ENCODE measurements at places on chromosomes 13 and 19. TPM values are rescaled to one million over a fixed set of nuclear protein-coding genes. Genes with fewer than 3 reads are reported as not detected.
A peak's percentile ranks its signal among the peaks of the same experiment; 100 is the strongest.

GRCh38 chr19:1450735-1451731, 1.1 kb downstream of the APC2 start:
- peaks cover 92% of the 10 kb centered on the region for H3K27me3 ChIP-seq
- peaks cover 9% of the 10 kb centered on the region for H3K4me1 ChIP-seq
- H3K36me3 ChIP-seq, result no peaks in the 10 kb centered on the region
- H3K4me3 ChIP-seq, result no peak overlapping the region
- DNase-seq, result no peak
- no peak overlapping the region for H3K27ac ChIP-seq

DNA sequence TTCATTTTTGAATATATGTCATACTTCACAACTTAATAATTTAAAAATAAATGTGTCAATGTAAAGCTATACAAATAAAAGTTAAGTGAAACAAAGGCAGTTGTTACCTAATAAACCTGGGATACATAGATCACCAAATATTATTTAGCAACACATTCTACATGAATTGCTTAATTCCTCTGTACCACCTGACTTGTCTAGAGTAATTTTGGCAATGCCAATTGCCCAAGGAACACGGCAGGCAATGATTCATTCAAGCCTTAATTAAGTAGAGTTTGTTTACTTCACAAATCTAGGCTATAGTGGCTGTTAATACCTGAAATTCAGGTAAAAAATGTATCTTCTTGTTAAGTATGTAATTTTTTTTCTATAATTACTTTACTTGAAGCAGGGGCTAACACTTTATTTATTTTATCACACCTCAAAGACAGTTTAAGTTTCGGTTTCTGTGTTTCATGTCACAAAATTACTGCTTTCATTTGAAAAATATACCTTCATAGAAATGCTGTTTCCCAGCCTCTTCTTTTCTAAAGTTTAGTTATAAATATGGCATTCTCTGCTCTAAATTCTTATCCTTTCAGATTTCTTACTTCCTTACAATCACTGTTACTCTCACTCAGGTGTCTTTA, 705.7 kb downstream of the SLITRK5 start:
- no peaks in the 10 kb centered on the region for H3K27me3 ChIP-seq
- no peak overlapping the region for H3K4me3 ChIP-seq
- H3K27ac ChIP-seq, result no peak overlapping the region
- H3K4me1 ChIP-seq, result no peaks in the 10 kb centered on the region
- H3K36me3 ChIP-seq, result no peaks in the 10 kb centered on the region
- DNase-seq, result no peak

DNA sequence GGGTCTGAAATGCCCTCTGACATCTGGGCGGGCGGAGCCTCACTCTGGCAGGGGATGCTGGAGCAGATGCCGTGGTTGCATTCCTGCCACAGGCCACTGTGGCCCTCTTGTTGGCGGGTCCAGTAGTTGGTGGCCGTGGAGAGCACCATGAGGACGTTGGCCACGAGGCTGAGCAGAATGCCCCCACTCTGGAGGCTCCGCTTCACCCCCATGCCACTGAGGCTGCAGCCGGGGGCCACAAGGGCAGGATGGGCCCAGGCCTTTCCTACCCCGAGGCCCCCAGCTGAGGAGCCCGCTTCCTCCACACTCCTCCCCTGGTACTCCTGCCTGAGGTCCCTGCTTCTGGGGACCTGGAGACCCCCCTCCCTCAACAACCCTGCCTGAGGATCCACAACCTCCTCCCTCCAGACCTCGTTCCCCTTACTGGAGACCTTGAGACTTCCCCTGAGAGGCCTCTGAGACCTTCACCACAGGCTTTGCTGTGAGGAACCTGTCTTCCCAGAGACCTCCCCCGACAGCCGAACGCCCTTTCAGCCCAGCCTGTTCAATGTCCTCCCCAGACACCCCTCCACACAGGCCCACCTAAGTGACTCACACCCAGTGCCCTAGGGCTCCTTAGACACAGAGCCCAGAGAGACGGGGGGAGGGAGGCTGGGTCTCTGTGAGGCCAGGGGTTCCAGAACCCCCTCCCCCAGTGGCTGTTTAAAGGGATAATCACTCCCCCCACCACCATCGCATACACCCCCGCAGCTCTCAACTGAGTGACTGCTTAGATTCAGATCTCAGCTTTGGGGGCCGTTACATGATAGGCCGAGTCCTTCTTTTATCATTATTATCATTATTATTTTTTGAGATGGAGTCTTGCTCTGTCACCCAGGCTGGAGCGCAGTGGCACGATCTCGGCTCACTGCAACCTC, at the start of gene CLDND2:
Gene CLDND2, minus strand, starts transcription at position 638 of the 917 bp plus-strand sequence. Its CDS starts 426 bp downstream, at position 212.
- H3K4me3 ChIP-seq, result peak within 1 kb of the TSS; percentile 95
- H3K36me3 ChIP-seq, result no peaks in the 10 kb centered on the region
- DNase-seq, result no peak

DNA sequence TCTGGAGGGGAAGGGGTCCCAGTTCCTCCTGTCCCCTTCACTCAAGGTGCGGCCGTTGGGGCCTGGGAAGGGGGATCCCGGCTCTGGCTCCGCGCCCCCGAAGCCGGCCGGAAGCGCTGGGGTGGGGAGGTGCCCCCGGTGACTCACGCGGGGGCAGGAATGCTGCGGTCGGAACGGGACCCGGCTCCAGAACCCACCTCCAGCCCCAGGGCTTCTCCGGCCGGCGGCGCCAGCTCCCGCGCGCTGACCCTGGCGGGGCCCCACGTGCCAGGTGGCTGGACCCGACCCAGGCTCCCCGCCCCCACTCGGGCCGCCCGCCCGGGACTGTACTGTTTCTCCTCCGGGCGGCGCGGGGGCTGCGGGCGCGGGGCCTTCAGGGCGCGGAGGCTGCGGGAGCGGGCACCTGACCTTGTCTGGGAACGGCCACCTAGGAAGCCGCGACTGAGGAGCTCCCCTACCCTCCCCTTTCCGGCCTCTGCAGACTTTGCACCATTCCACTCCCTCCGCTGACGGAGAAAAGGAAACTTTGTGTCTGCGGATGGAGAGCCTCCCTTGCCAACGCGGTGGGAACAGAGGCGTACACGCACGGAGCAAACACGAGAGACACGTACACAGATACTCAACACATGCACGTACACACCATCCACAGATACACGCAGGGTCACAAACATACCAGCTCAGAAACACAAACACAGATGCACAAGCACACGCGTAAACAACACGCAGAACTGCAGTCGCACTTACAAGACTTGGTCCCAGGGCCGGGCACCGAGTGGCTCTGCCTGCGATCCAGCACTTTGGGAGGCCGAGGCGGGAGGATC, 7.2 kb downstream of the AXL start:
- H3K27me3 ChIP-seq, result no peaks in the 10 kb centered on the region
- H3K27ac ChIP-seq, result peak overlapping the region; percentile 76
- no peaks in the 10 kb centered on the region for H3K36me3 ChIP-seq
- DNase-seq, result no peak
- H3K4me3 ChIP-seq, result peak overlapping the region; percentile 60

GRCh38 chr19:2476451-2477140, 669 bp downstream of the GADD45B start:
- peak overlapping the region; percentile 66 for H3K4me3 ChIP-seq
- no peaks in the 10 kb centered on the region for H3K27me3 ChIP-seq
- peak overlapping the region; percentile 98 for H3K27ac ChIP-seq
- peaks cover 21% of the 10 kb centered on the region for H3K4me1 ChIP-seq

DNA sequence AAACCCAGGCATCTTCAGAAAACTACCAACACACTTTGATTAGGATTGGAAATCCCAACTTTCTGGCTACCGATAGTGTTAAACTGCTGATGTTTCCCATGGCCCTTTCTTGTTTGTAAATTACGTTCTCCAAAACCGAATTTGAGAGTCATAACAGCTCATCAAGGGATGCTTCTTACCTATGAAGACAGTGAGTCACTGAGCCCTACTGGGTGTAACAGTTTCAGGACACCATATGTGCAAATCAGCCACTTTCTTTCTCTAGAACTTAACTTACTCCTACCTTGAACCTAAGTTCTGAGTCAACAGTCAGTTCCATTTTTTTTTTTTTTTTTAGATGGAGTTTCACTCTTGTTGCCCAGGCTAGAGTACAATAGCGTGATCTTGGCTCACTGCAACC, 410.1 kb upstream of the TSHZ3 start:
- H3K4me3 ChIP-seq, result no peak overlapping the region
- H3K36me3 ChIP-seq, result no peaks in the 10 kb centered on the region
- H3K27me3 ChIP-seq, result no peaks in the 10 kb centered on the region
- no peaks in the 10 kb centered on the region for H3K4me1 ChIP-seq
- DNase-seq, result no peak

GRCh38 chr13:110283736-110284517, 23.0 kb downstream of the COL4A1 start:
- DNase-seq, result no peak
- no peak overlapping the region for H3K4me3 ChIP-seq
- no peaks in the 10 kb centered on the region for H3K36me3 ChIP-seq
- H3K27me3 ChIP-seq, result no peaks in the 10 kb centered on the region
- peaks cover 29% of the 10 kb centered on the region for H3K4me1 ChIP-seq

DNA sequence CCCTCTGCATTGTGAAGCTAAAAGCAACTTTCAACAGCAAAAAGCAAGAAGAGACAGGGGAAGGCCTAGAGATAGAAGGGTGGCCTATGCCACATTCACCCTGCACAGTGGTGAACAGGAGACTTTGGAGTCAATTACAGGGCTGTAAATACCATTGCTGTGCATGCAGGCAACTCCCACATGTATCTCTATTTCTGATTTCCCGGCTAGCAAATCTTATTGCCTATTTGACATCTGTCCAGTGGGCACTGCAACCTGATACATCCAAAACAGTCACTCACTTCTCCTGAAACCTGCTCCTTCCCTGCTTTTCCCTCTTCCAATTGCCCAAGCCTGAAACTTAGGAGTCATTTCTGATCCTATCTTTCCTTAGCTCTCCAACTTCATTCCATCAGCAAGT, 13.4 kb downstream of the RUBCNL start:
- H3K4me3 ChIP-seq, result no peak overlapping the region
- no peak for DNase-seq
- H3K27me3 ChIP-seq, result no peaks in the 10 kb centered on the region
- H3K36me3 ChIP-seq, result no peaks in the 10 kb centered on the region
- H3K27ac ChIP-seq, result no peak overlapping the region
- H3K4me1 ChIP-seq, result no peaks in the 10 kb centered on the region

DNA sequence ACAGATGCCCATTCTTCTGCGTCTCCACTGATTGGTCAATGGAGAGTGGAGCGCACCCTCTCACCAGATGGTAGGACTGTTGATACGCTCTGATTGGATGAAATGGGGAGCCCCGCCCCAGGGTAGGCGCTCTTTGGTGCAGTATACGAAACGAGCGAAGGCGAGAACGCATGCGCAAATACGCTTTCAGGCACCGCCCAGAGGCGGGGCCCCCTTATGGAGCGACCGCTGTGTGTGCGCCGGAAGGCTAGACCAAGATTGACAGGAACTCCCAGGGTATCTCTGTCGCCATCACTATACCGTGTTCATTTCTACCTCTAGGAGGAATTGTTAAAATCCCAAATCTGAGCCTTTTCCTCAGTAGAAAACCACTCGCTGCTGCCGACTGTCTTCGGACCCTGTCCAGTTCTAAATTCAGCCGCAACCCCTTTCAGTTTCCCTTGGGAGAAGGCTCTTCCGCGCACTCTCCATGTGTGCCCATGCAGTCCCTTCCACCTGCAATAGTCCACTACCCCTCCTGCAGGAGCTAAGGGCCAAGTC, 720 bp upstream of the HNRNPL start:
- peaks cover 4% of the 10 kb centered on the region for H3K36me3 ChIP-seq
- H3K27ac ChIP-seq, result peak overlapping the region; percentile 98
- H3K27me3 ChIP-seq, result no peaks in the 10 kb centered on the region
- H3K4me3 ChIP-seq, result peak overlapping the region; percentile 95

DNA sequence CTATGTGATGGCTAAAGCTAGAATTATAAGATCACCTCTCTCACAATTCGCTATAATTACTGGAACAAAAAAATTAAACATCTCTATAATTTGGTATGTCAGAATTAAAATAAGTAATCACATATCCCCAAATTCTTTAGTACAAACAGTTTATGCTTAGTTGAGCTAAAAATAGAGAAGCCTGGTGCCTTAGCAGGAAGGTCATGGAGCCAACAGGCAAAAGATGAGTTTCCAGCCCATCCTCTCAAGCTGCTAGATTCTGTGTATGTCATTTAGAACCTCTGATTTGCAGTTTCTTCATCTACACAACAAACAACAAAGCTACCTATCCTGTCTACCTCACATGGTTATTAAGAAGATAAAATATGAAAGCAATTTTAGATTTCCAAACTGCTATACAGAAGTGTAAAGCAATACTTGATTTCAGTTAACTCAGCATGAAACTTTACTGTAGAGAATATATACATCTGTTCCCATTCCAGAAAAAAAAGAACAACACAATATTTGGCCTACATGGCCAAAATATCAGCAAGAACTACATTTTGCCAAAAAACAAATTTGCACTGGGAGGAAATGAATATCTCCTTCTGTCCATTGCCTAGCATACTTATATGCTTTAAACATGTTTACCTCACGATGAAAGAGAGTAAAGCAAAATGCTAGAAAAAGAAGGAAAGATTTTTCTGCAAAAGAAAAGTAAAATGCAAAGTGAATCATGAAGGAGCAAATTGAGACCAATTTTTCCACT, 294.0 kb upstream of the MIR17HG start:
- no peaks in the 10 kb centered on the region for H3K27me3 ChIP-seq
- no peak overlapping the region for H3K27ac ChIP-seq
- H3K4me1 ChIP-seq, result no peaks in the 10 kb centered on the region

GRCh38 chr19:14103310-14103709, 12.8 kb upstream of the SAMD1 start:
- no peaks in the 10 kb centered on the region for H3K36me3 ChIP-seq
- no peak overlapping the region for H3K4me3 ChIP-seq

GRCh38 chr13:40996426-40997092, 22.6 kb downstream of the ELF1 start:
- H3K27me3 ChIP-seq, result no peaks in the 10 kb centered on the region
- DNase-seq, result no peak
- no peaks in the 10 kb centered on the region for H3K36me3 ChIP-seq
- H3K4me1 ChIP-seq, result peaks cover 22% of the 10 kb centered on the region

DNA sequence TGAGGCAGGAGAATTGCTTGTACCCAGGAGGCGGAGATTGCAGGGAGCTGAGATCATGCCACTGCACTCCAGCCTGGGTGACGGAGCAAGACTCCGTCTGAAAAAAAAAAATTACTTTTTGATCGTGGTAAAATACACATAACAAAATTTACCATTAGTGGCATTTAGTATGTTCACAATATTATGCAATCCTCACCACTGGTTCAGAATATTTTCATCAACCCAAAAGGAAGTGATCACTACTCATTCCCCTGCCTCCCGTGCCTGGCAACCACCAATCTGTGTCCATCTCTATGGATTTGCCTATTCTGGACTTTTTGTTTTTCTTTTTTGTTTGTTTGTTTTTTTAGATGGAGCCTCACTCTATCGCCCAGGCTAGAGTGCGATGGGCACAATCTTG, 1.2 kb upstream of the PALM3 start:
- H3K36me3 ChIP-seq, result no peaks in the 10 kb centered on the region
- H3K4me3 ChIP-seq, result no peak overlapping the region
- no peak overlapping the region for H3K27ac ChIP-seq

The PEG3 gene
- 1.3 TPM for total RNA-seq

The ERICH4 gene
- not detected for total RNA-seq

The ANKLE1 gene
- total RNA-seq, result not detected

The ZNF723 gene
- not detected for total RNA-seq

The VSTM1 gene
- total RNA-seq, result not detected

The ZNF726 gene
- total RNA-seq, result 0.33 TPM

The PCDH17 gene
- 0.51 TPM for total RNA-seq

All from gastrocnemius medialis (tissue), 4 donors.